Activated CD4-positive, CD25-positive, alpha-beta regulatory T cell (primary cell): ENCODE measurements at places on chromosomes 5 and 9.

DNA sequence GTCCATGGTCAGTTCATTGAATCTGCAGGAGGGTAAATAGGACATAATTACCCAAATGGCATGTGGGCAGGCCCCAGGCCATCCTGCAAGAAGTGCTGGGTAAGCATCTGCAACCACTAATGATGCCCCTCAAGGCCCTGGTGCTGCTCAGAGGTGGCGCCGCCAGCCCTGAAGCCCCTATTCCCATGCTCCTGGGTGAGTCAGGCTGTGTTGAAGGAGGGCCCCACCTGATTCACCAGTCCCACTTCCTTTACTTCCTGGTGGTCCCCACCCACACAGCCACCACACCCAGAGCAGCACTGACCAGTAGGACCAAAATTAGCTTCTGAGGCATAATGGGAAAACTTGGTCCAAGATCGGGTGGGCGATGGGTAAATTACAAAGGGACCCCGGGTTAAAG, 120.4 kb upstream of the SPRY4 start:
- DNase-seq: no peak

DNA sequence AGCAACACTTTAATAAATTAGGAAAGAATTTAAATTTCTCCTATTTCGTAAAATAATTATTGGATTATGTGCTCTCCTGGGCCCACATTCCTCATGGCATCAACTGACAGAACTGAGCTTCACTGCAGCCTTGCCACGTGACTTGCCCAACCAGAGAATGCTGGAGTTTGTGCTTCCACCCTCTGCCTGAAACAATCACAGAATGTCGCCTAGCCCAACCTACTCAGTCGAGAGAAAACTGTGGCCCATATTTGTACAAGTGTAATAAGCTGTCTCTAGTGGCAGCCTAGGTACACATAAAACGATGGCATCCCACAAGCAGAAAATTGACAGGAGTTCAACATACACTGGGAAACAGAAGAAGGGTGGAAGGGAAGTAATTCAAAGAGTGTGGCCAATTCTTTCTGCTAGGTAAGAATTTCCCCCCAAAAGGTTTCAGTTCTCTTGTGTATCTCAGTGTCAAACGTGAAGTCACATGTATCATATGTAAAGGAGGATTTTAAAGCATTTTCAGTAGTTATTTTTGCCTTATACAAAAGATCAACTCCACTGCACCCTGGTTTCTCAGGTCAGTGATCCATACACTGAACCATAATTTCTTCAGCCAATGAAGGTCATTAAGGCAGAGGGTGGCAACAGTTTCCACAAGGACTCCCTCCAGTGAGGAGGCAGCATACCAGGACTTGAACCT, 41.7 kb downstream of the ZNF608 start:
- no peak for DNase-seq

DNA sequence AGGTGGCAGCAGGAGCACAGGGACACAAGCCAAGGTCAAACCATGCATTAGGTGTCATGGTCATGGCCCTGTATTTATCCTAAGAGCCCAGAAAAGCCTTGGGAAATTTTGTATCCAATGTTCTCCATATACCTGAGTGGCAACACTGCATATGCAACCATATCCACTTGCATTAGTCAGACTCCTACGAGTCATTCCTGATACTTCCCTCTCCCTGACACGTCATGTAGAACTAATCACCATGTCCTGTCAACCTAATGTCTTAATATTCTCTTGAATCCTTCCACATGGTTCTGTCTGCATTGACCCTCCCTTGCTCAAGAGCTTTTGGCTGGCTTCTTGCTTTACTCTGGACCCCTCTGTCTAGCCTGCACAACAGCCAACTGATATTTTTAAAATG, 9.4 kb downstream of the SCGB3A2 start:
- no peak for DNase-seq

DNA sequence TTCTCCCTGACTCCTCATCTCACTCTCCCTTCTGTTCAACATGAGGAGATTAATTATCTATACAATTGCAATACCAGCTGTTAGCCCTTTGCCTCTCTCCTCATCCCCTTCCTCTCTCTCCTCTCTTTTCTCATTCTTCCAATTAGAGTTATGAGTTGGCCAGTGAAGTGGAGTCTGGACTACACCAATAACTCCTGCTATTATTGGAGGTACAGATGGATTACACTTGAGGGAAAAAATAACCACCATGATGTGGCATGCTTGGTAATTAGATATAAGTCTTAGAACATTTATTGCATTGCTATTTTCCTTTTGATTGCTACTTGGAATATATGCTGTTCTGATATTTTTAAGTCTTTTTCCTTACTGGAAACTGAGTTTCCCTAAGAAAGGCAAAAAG, 159.2 kb downstream of the FRMD3 start:
- no peak for DNase-seq

DNA sequence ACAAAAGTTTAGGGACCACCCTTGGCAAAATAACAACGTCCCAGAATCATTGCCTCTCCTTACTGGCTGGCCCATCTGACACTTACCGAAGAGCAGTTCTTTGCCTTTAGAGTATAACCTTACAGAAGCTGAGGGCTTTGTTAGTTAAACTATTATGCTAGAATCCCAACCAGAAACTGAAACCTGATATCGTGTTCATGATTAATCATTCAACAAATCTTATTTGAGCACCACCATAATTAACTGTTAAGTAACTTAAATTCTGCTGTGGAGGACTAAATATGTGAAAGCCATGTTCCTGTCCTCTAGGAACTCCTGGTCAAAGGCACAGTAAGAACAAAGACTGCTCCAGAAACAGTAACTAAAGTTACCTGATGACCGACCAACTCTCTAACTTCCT, 104.9 kb downstream of the ARL15 start:
- no peak for DNase-seq
